Spleen (tissue), 13 donors: ENCODE measurements at places on chromosomes 5 and 9. TPM values are rescaled to one million over a fixed set of nuclear protein-coding genes. Genes with fewer than 3 reads are reported as not detected.

The FOXD4 gene
- 0.27 TPM for total RNA-seq

The IGIP gene
- total RNA-seq: 8.1 TPM

DNA sequence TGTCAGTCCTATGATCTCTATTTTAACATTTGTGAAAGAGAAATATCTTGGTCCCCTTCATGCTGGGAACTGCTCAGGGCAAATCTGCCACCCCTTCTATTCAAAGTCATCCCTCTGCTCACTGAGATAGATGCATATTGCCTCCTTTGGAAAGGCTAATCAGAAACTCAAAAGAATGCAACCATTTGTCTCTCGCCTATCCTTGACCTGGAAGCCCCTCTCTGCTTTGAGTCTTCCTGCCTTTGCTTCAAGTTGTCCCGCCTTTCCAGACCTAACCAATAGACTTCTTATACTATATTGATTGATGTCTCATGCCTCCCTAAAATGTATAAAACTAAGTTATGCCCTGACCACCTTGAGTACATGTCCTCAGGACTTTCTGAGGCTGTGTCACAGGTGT is 97.0 kb downstream of the PSAT1 start:
- no peak for DNase-seq
- no peaks in the 10 kb centered on the region for H3K27me3 ChIP-seq
- H3K36me3 ChIP-seq: no peaks in the 10 kb centered on the region
- H3K27ac ChIP-seq: no peak overlapping the region
- H3K4me3 ChIP-seq: no peak overlapping the region

GRCh38 chr5:17325770-17326599 is 108.6 kb downstream of the BASP1 start:
- H3K4me1 ChIP-seq: no peaks in the 10 kb centered on the region
- H3K27me3 ChIP-seq: no peaks in the 10 kb centered on the region
- DNase-seq: no peak
- H3K27ac ChIP-seq: no peak overlapping the region

The TMOD1 gene
- total RNA-seq: 4.0 TPM
